ENCODE measurements at places on chromosomes 13 and 19.

DNA sequence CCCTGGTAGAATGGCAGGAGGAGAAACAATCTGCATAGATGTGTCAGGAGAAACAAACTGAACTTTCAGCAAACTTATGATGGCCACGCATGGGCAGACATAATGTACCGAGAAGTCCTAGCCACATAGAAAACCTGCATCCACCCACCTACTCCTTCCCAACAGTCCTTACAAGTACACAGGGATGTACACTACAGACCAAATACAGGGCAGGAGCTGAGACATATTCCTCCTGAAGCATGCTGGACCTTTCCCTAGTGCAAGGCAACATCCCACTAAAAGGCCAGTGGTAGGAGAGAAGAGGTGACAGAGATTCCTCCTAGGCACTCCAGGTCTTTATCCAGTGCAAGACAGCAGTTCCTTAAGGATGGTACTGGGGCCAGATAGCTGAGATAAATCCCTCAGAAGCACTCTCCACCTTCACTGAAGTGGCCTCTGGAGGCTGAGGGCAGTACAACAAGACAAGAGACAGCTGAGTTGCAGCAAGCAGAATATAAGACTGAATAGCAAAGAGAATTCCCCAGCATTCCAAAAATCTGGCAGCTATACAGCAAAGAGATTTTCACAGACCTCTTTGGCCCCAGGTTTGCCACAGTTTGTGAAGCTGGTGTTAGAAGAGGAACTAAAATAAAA, 18.3 kb downstream of the VWA8 start:
- peak; percentile 26 for DNase-seq

DNA sequence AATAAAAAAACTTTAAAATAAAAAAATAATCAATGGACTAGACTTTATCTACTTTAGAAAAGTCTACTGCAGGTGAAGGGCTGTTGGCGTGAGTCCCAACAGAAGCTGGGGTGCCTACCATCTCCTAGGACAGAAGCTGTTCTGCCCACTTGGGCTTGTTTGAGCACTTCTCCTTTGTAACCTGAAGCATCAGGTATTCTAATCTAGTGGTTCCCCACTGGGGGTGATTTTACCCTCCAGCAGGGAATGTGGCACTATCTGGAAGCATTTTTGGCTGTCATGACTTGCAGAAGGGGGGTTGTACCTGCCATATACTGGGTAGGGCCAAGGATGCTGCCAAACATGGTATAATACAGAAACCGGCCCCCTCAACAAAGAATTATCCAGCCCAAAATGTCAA, 16.2 kb upstream of the DOCK9 start:
- no peak for DNase-seq

DNA sequence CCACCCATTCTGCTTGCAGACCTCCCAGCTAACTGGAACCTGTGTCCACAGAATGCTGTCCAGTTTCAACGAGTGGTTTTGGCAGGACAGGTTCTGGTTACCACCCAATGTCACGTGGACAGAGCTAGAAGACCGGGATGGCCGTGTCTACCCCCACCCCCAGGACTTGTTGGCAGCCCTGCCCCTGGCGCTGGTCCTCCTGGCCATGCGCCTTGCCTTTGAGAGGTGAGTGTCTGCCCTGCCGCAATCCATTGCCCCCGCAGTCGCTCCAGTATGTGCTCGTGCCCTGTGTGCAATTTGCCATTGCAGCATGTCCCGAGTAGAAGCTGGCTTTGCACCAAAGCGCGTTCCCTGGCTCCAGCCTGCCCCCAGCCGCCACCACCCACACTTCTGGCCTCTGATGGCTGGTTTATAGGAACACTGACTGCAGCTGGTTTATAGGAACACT, 41.9 kb downstream of the CERS4 start:
- DNase-seq = no peak

GRCh38 chr19:36527873-36528193, 238 bp downstream of the ZNF260 start:
- no peak for DNase-seq

DNA sequence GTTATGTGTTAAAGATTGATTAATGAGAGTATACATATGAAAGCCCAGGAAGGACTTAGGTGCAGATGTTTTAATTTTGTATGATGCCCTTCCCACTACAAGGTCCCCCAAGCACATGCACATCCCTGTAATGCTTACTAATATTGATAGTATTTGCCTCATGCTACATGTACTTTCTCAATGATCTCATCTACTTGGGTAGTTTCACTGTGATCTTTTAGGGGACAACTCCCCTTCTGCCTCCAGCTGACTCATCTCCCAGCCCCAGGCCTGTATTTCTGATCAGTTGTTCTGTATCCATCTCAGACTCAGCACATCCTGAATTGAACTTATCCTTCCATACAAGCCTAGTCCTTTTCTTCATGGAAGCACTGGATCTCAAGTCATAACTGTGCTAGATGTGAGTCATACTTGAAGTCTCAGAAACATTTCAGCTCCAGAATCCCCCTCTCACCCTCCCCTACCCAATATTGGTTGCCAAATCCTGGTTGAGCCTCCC, 49.4 kb upstream of the INTS6 start:
- DNase-seq = no peak

- DNase-seq = no peak
Measured at GRCh38 chr19:10327793-10328192, 5.5 kb downstream of the RAVER1 start.

GRCh38 chr19:46764817-46765291, 18.6 kb upstream of the STRN4 start:
- DNase-seq = no peak

- DNase-seq = no peak
Measured at GRCh38 chr19:1745589-1746031, 7.7 kb upstream of the ONECUT3 start.

DNA sequence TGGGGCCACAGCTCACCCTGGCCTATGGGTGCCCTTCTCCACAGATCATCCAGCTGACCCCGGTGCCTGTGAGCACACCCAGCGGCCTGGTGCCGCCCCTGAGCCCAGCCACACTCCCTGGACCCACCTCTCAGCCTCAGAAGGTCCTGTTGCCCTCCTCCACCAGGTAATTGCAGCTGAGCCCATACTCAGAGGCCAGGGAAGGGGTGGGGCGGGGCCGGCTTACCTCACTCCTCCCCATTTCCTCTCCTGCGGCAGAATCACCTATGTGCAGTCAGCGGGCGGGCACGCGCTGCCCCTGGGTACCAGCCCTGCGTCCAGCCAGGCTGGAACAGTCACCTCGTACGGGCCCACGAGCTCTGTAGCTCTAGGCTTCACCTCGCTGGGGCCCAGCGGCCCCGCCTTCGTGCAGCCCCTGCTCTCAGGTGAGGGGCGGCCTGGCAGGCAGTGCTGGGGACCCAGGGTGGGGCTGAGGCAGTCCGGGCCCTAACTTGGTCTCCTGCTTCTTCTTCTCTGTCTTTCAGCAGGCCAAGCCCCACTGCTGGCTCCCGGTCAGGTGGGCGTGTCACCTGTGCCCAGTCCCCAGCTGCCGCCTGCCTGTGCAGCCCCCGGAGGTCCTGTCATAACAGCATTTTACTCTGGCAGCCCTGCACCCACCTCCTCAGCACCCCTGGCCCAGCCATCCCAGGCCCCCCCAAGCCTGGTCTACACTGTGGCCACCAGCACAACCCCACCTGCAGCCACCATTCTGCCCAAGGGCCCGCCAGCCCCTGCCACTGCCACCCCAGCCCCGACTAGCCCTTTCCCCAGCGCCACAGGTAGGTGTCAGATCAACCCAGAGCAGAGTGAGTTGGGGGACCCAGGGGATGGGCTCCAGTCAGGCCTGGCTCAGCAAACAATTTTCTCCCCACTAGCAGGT, 9.6 kb upstream of the PRR19 start:
- DNase-seq = no peak

GRCh38 chr13:100536643-100537180, 51.9 kb downstream of the GGACT start:
- DNase-seq = no peak

GRCh38 chr13:39858794-39859193, 203.3 kb downstream of the COG6 start:
- no peak for DNase-seq

GRCh38 chr19:1239796-1240737, 1.5 kb upstream of the ATP5F1D start:
- DNase-seq = peak; percentile 79

GRCh38 chr13:33452873-33453517, 167.4 kb upstream of the STARD13 start:
- no peak for DNase-seq

DNA sequence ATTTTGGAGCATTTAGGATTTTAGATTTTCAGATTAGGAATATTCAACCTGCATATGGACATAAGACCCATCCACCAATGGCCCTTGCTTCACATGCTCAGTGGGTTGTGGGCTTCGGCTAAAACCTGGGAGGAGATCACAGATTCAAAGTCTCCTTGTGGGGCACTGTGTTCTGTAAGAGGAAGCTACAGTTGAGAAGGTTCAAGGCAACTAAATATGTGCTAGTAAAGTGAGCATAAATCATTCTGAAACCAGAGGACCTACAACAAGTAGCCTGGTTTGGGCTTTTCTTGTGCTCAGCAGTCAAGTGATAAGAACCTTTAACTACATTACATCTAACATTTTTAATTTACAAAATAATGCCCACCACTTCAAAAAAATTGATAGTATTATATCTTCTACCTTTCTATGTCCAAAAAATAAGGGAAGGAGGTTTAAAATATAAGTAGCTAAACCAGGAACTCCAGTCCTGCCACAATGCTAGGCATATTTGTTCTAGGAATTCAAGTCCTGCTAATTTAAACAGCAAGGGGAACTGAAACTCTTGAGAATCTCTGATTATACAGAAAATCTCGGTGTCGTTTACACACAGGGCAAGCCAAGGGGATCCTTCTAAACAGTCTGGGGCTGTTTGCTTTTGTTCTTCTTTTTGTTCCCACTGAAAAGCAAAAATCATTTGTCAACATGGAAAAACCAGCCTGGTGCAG, 36.6 kb downstream of the FOXO1 start:
- DNase-seq = no peak

DNA sequence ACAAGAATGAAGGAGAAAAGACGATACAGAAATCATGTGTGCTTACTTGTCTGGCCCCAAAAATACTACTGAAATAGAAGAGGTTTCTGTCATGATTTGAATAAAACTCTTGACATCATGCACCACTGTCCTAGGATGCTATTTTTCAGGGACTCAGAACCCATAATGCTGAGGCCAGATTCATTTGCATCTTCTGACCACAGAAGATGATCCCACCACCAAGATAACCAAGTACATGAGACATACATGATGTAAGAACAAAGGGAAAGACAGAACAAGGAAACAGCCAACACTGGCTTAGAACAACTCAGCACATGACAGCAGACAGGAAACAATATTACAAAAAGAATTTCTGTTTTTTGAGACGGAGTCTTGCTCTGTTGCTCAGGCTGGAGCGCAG, 2.5 kb downstream of the ZNF552 start:
- DNase-seq = no peak

GRCh38 chr13:47100214-47100853, 203.5 kb upstream of the HTR2A start:
- no peak for DNase-seq

- no peak for DNase-seq
Measured at GRCh38 chr13:98134901-98135300, 8.0 kb upstream of the FARP1 start.

- DNase-seq = no peak
Measured at GRCh38 chr13:19772306-19772705, 10.4 kb downstream of the PSPC1 start.

DNA sequence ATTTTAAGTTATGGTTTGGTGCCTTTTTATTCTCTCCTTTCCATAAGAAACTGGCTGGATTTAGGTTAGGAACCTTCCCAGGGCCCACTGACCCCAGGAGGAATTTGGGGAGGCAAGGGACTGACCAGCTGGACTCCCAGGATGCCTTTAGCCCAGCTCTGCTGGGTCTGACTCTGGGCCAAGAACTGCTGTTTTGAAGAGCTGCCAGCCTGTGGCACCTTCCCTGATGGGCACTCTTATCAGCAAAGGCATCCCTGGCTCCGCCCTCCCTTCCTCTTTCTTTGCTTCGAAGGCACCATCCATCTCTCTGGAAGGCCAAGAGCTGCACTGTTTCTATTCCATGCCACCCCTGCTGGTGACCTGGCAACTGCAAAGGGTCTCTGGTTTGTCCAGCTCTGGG, 174.7 kb downstream of the POU4F1 start:
- DNase-seq = no peak

GRCh38 chr19:10828981-10829821, 6.8 kb downstream of the TMED1 start:
- no peak for DNase-seq

DNA sequence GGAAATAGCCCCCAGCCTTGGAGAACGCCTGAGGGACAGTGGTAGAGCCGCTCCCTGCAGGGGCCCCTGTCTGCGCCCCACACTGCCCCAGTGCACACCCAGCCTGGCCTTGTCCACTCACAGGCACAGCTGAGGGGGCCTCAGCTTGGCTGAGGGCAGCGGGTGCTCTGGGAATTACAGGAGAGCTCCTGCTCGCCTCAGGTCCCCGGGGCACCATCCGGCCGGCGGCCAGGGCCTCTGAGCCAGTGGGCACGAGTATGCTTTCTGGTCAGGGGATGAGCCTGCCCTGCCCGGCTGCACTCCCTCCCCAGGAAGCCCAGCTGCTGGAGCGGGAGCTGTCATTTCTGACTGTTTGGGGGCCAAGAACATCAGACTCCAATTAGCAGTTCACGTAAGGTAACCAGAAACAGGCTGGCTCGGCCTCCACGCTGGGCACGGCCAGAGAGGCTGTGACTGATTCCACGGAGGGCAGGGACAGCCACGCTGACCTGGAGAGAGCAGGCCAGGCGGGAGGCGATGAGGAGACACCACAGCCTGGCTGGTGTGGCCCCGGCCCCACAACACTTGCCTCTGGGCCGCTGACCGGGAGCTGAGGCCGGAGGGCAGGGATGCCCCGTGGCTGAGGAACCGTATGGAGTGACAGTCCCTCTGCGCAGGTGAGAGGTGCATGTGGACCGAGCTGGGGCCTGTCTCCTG, 15.4 kb downstream of the CEBPG start:
- no peak for DNase-seq
